ENCODE measurements at places on chromosomes 6 and 20. TPM values are rescaled to one million over a fixed set of nuclear protein-coding genes. Genes with fewer than 3 reads are reported as not detected.

DNA sequence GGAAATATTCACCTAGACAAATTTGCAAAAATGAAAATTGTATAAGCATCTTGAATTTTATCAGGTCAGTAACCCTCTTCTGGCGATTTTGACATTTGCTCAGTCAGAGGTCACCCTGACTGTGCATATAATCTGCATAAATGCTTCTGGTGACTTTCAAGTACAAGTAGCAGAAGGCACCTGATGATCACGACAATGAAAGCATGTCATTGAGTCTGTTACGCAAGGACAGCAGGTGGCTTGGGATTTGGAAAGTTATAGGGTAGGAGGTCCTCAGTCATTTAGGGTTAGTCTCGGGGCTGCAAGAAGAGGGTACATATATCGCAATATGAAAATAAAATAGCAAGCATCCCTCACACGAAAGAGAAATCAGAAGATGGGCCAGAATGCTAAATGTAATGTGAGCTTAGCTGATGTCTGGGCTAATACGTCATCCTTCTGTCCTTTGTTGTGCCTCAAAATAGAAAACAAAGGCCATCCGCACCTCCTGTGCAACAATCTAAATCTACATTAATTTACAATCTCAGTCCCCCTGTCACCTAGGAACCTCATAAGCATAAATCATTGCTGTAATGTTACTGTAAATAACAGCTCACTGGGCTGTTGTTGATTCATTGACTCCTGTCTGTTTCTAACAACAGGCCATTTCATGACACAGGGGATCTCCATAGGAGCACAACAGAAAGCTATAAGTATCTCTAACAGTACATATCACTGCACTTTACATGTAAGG lies 155.2 kb upstream of the RSPO3 start:
- no peak for DNase-seq

DNA sequence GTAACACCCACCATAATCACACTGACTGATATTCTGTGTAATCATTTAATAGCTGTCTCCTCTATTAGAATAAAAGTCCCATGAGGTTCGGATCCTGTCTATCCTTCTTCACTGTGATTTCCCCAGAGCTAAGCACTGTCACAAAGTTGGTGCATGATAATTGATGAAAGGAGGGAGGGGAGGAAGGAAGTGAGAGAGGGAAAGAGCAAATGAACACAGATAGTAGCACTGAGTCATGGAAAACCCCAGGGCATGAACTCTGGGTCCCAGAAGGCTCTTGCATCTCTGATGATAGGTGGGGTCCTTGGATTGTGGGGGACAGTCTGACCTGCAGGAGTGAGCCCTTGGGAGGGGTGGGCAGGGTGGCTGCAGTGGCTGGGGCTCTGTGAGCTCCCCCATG lies 294.1 kb downstream of the LRFN2 start:
- no peak for DNase-seq

DNA sequence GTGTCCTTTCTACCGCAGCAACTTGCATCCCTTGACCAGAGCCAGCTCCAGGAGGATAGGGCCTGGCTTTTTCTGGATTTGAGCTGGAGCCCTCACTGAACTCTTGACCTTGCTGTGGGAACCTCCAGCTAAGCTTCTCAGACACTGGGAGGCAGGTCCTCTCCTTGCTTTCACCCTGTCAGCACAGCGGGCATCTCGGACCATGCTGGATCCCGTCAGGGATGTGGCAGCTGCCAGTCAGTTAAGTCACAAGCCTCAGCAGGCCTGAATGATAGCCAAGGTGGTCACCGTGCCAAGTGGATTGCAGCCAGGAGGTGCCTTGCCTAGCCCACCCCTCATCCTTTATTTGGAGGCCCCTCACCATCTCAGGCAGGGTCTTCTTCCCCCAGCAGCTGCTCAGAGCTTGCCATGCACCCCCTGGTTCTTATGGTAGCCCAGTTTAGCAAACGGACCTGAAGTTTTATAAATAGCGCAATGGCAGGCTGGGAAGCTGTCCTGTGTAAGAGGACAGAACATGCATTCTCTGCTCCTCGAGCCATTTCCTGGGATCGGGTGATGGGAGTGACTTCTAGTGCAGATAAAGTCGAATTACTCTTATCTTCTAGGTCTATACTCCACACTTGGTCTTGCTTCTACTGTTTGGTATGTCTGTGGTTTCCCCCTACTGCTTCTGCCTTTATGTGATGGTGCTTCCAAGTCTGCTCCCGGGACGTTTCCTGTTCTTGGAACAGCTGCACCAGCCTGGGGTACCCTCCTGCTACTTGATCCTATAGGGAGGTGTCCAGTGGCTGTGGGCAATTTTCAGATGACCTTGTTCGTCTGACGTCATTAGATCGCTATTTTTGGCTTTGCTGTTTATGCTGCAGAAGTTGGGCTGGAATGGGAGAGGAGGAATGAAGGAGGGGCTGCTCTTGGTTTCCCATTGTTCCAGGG lies 7.1 kb upstream of the MYLK2 start:
- no peak for DNase-seq

DNA sequence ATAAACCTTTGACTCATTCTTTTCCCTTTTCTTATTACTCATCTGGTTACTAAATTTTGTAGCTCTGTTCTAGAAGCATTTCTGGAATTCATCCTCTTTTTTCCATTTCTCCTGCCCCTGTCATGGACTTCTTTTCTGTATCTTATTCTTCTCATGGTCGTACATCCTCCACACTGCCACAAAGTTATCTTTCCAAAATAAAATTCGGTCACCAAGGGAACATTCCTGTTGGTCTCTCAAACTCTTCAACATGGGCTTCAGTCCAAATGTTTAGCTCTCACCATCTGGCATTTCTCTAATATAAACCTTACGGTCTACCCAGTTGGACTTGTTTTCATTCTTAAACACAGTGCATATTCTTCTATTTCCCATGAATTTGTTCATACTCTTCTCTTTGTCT lies 428.8 kb upstream of the ID4 start:
- DNase-seq = no peak

DNA sequence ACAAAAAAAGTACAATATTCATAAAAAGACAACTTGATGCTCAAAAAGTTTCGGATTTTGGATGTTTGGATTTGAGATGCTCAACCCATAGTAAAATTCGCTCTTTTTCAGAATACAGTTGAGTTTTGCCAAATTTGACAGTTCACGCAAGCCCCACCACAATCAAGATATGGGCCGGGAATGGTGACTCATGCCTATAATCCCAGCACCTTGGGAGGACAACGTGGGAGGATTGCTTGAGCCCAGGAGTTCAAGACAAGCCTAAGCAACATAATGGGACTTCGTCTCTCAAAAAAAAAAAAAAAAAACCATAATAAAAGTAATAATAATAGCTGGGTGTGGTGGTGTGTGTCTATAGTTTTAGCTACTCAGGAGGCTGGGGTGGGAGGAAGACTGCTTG lies 51.3 kb downstream of the PHF20 start:
- no peak for DNase-seq

DNA sequence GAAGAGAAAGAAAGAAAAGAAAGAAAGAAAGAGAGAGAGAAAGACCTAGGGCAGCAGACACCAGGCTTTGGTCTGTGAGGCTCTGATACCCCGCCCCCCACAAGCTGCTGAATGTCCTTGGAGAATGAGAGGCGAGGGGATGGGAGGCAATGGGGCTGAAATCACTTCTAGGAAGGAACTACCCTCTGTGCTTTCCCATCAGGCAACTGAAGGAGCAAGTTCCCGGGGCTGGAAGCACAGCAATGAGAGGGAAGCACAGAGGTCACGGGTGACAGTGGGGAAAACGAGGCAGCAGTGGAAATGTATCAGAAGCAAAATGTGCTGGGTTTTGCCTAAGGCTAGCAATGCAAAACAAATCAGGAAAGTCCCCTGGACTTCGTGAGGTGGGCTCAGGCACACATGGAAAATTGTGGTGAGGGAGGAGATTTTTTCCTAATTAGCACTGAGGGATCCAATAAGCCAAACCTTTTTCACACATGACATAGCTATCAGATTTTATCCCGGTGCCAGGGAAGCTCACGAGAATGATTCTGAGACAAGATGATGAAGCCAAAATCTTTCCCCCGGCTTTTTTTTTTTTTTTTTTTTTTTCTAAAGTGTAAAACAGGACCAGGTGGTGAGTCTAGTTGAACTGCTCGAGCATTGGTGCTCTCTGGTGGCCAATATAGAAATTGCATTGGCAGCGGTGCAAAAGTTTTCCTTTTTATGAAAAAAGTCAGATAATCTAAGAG lies 16.8 kb upstream of the ARFGEF2 start:
- peak; percentile 80 for DNase-seq

DNA sequence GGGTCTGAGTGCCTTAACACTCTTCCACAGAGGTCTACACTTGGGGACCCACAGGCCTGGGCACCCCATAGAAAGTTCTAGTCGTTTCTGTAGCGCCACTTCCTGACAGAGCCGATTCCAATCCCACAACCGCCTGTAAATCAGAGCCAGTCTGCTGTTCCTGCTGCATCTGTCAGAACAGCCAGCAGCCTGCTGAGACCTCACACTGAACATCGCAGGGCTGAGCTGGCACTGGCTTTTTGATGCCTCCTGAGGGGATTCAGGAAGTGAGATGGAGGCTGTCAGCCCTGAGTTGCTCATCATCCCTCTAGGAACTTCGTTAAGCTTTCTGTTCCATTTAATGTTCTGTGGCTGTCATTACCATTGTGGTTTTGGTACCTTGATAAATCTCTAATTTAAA lies 48.9 kb downstream of the DCBLD1 start:
- DNase-seq = no peak

DNA sequence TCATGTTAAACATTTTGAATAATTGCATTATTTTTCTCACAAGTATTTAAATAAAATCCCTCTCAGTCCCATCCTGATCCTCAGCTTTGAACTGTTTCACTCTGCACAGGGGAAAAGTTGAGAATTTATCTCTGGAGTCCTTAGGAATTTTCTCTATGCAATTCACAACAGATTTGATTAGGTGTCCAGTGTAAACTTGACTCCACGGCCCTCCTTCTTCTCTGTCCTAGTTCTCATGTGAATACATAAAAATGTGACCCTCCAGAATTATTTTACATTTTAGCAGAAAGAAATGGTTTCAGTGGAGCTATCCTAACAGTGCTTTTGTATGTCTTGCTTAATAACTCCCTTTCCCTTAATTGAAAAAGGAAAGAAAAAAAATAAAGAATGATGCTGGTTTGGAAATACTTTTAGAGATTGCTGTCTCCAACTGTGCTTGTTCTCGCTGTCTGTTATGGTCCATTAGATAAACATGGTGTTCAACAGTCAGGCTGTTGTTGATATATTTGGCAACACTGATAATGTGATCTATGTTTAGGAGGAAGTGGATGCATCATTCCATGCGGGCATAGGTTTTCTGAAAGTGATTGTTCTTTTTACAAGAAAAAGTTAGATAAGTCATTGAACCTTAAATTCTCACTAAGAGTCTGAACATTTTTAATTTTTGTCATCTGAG lies 599.4 kb upstream of the CITED2 start:
- no peak for DNase-seq

GRCh38 chr20:4944518-4945313 lies 56.6 kb downstream of the SLC23A2 start:
- DNase-seq = no peak

DNA sequence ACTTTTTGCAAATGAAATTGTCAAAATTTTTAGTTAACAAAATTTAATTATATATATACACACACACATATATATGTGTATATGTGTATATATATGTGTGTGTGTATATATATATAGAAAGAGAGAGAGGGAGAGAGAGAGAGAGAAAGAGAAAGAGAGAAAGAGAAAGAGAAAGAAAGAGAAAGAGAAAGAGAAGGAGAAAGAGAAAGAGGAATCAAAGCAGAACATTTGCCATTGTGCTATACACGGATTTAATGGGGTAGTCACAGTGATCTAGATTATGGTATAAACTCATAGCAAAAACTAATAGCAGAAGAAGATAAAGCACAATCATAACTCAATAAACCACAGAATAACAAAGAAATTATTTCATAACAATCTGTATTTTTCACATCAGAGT lies 126.7 kb downstream of the DST start:
- no peak for DNase-seq

DNA sequence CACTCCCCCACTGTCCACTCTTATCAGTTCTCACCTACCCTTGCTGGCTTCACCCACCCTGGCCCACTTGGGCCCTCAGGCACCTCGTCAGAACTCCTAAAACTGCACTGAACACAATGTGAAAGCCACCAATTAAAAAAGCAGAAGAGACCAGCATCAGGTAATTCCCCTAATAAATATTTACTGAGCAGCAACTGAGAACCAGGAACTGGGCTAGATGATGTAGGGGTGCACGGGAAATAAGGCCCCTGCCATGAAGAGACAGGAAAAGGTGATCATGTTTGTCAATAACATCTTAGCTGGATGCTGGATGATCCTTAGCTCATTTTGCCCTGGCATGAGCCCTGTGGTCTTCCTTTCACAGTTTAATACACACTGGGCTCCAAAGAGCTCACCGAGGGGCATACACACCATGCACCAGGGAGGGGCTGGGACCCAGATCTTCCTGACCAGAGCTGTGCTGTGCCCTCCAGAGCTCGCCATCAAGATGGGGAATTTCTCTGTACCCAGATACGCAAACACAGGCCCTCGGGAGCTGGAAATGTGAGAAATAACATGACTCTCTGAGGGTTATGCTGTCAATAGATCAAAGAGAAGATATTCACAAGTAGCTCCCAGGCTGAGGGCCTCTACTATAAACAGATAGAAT lies 113.6 kb upstream of the SLC22A16 start:
- DNase-seq = no peak

DNA sequence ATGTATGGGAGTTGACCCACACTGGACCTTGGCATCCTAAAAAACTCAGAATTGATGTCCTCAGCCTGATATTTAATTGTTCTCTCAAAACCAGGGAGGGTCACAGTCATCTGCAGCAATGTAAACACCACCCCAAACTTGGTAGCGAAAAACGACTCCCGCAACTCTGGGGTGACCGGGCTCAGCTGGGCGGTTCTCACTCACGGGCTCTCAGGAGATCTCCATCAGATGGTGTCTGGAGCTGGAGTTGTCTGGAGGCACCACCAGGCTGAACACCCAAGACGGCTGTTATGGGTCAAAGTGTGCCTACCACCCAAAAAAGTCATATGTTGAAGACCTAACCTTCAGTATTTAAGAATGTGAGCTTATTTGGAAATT lies 50.9 kb upstream of the NXT1 start:
- no peak for DNase-seq

GRCh38 chr6:150006961-150007464 lies 18.3 kb downstream of the RAET1L start:
- no peak for DNase-seq

DNA sequence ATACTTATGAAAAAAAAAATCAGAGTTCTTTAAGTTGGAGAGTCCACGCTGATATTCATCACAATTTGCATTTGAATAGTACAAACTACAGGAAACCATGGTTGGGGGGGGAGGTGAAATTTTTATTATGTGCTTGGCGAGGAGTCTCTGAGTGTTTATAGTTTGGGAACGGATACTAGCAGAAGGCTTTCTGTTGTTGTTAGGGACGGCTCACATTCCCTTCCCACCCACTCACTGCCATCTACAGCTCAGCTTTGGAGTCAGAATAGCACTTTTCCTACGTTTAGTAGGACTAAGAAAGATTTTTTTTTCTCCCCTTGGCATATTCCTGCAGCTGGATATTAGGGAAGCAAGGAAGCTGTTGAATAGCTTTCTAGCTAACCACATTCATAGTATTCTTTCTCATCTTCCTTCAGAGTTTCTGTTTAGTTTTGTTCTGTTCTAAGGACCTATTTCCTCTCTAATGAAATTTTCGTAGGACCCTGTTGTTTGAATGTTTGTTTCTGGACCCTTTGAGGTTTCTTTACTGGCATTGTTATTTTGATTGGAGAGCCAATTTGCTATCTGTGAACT lies 235.1 kb upstream of the ZNF217 start:
- no peak for DNase-seq

GRCh38 chr6:158206740-158207421 lies 38.7 kb downstream of the GTF2H5 start:
- DNase-seq = no peak

COX4I2 gene
- 0.76 TPM for total RNA-seq

LHFPL5 gene
- total RNA-seq = not detected
